ENCODE measurements at places on chromosomes 7 and 10.

DNA sequence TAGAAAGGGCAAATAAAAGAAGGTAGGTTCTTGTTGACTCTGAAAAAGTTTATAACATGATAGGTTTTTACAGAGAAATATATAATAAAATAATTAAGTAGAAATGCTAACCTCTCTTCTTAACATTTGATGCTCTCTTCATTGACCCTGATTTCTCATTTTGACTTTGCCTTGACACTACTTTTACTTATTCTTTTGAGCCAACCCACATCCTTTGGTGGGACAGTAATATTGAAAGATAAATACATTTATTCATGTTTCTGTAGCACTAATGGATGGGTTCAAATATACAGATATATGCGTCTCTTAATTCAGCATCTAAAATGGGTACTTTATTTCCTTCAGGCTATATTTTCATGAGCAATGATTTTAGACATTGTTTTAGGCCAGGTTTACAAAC, 34.4 kb downstream of the DDC start:
- no peak for DNase-seq

DNA sequence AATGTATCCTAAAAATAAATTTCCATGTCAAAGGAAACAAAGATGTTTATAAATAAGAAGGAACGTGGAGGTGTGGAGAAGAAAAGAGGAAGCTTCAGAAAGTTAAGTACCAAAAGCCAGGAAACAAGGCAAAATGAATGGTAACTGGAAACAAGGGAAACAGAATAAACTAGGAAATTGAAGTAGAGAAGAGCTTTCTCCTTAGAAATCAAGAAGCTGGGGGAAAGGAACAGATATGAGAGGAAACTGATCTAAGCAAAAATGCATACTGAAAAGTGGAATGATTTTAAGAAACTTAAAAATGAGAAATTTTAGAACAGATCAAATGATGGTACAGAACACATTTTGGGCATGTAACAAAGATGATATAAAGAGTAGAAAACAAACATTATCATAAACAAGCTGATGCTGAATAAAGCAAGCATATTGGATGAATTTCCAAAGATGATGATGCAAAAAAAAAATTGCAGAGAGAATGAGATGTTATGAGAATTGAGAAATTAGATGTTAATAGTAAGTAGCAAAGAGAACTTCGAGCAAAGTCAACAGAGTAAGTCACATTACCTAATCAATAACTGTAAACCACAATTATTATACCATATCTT, 1.9 kb downstream of the BRAF start:
- no peak for DNase-seq

GRCh38 chr10:77244286-77244685, 393.3 kb downstream of the KCNMA1 start:
- DNase-seq, result no peak

- DNase-seq, result no peak
Measured at GRCh38 chr7:131424219-131424822, 96.6 kb downstream of the MKLN1 start.

GRCh38 chr7:85765698-85766298, 578.9 kb upstream of the SEMA3D start:
- DNase-seq, result no peak

- no peak for DNase-seq
Measured at GRCh38 chr10:83254698-83255097, 884.6 kb upstream of the GHITM start.

GRCh38 chr10:124644771-124645415, 99.3 kb downstream of the FAM53B start:
- no peak for DNase-seq
